GM12865 (cell line): ENCODE measurements at places on chromosomes 4 and X.

DNA sequence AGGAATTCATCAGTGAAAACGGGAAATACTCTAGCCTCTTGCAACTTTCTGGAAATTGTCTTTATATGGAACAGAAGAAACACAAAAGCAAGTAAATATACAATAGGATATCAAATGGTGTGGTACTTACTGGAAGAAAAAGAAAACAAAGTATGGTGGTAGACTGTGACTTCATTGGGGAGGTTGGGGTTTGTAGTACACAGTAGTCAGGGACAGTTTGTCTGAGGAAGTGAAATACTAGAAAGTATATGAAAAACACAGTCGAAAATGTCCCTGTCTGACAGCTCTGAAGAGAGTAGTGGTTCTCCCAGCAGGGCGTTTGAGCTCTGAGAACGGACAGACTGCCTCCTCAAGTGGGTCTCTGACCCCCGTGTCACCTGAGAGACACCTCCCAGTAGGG, 390.0 kb upstream of the NWD2 start:
- DNase-seq, result peak; percentile 16

GRCh38 chr4:74855879-74856278, 61.6 kb upstream of the BTC start:
- DNase-seq, result no peak

GRCh38 chr4:125983168-125983567, 668.4 kb downstream of the FAT4 start:
- DNase-seq, result no peak

- DNase-seq, result no peak
These were observed 369.6 kb downstream of the PCDH7 start for GRCh38 chr4:31089815-31090214.
